Activated CD8-positive, alpha-beta memory T cell treated with anti-CD3 and anti-CD28 coated beads, Interleukin-2, amount 10 ng/mL, durations not matched to agents 7 days and 5 days (primary cell): ENCODE measurements at places on chromosomes 5 and 9. TPM values are rescaled to one million over a fixed set of nuclear protein-coding genes. Genes with fewer than 3 reads are reported as not detected.

DNA sequence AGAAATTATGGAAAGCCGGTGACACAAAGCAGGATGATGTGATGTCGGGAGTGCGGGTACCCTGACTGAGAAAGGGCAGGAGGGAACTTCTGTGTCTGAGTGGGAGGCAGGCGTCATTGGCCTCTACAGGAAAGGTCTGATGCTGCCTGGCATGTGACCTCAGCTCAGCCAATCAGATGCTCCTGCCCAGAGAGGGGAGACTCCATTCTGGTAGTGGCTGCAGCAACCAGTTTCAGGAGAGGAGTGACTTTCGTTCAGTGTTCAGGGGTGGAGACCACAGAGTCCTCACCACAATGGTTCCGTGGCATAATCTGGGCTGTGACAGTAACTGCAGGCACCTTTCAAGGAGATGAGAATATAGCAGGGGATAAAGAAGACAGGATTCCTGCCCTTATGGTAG is 6.7 kb upstream of the SFXN1 start:
- H3K27ac ChIP-seq: peak overlapping the region; percentile 8
- no peak overlapping the region for H3K4me3 ChIP-seq
- H3K27me3 ChIP-seq: peaks cover 30% of the 10 kb centered on the region
- peaks cover 8% of the 10 kb centered on the region for H3K4me1 ChIP-seq
- no peaks in the 10 kb centered on the region for H3K36me3 ChIP-seq

DNA sequence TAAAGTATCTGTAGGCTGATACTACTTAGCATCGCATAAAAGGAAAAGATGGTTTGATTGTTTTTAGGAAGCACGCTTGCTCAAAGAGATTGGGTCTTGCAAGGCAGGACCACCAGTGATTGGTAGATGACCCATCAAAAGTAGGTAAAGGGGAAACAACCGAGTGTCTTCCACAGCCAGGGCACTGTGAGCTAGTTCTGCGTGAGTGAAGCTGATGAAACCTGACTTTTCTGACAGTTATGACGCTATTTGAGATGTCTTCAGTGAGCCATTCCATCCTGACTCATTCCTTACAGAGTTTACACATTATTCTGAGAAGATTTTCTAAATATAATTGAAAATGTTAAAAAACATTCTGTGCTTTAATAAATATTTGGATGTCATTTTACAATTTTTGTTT is 49.7 kb downstream of the BASP1 start:
- no peak for DNase-seq
- no peak overlapping the region for H3K4me3 ChIP-seq
- H3K27ac ChIP-seq: no peak overlapping the region
- no peaks in the 10 kb centered on the region for H3K4me1 ChIP-seq
- no peaks in the 10 kb centered on the region for H3K36me3 ChIP-seq
- no peaks in the 10 kb centered on the region for H3K27me3 ChIP-seq

GRCh38 chr9:118091711-118092500 is 387.7 kb downstream of the TLR4 start:
- H3K27ac ChIP-seq: no peak overlapping the region
- no peak overlapping the region for H3K4me3 ChIP-seq
- no peaks in the 10 kb centered on the region for H3K36me3 ChIP-seq
- DNase-seq: no peak

GRCh38 chr5:78245136-78245535 is 49.4 kb downstream of the AP3B1 start:
- H3K36me3 ChIP-seq: peaks cover 11% of the 10 kb centered on the region
- DNase-seq: no peak
- no peaks in the 10 kb centered on the region for H3K27me3 ChIP-seq
- H3K4me3 ChIP-seq: no peak overlapping the region
- H3K27ac ChIP-seq: no peak overlapping the region

CPLANE1 gene
- total RNA-seq: 9.3 TPM

PCDHGB7 gene
- total RNA-seq: not detected

DNA sequence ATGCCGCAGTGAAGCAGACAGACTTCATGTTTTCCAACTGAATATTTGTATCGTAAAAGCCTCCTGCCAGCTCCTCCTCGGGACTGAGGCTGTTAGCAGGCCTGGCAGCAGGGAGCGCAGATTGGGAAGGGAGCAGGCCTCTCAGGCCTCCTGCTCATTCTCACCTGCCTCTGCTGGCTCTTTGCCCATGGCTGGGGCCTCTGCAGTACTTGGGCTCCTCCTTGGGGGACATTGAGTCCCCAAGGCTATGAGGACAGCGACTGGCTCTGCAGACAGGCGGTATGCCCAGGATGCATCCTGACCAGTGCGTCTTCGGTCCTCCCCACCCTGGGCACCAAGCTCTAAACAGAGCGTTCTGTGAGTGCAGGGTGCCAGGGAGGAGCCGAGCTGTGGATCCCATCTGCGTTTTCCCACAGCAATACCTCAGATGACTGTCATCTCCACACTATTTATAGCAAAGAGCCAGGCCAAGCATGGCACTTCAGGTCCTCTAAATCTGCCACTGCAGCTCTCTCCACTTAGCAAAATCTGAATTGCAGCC is 38.7 kb downstream of the TSTD2 start:
- H3K4me3 ChIP-seq: no peak overlapping the region
- no peaks in the 10 kb centered on the region for H3K36me3 ChIP-seq
- H3K27me3 ChIP-seq: no peaks in the 10 kb centered on the region

GRCh38 chr5:44389823-44390143 is 563 bp upstream of the FGF10 start:
- H3K27me3 ChIP-seq: peaks cover 38% of the 10 kb centered on the region
- no peak overlapping the region for H3K4me3 ChIP-seq
- H3K27ac ChIP-seq: no peak overlapping the region
- DNase-seq: no peak
- H3K36me3 ChIP-seq: no peaks in the 10 kb centered on the region

TMEM232 gene
- total RNA-seq: 0.28 TPM

GRCh38 chr9:106956971-106957370 is 94.0 kb downstream of the ZNF462 start:
- H3K4me1 ChIP-seq: no peaks in the 10 kb centered on the region
- H3K36me3 ChIP-seq: no peaks in the 10 kb centered on the region
- no peaks in the 10 kb centered on the region for H3K27me3 ChIP-seq
- no peak overlapping the region for H3K27ac ChIP-seq

GRCh38 chr5:98299435-98299834 is 474.0 kb upstream of the RGMB start:
- H3K36me3 ChIP-seq: no peaks in the 10 kb centered on the region
- DNase-seq: no peak
- no peaks in the 10 kb centered on the region for H3K4me1 ChIP-seq
- H3K4me3 ChIP-seq: no peak overlapping the region

DNA sequence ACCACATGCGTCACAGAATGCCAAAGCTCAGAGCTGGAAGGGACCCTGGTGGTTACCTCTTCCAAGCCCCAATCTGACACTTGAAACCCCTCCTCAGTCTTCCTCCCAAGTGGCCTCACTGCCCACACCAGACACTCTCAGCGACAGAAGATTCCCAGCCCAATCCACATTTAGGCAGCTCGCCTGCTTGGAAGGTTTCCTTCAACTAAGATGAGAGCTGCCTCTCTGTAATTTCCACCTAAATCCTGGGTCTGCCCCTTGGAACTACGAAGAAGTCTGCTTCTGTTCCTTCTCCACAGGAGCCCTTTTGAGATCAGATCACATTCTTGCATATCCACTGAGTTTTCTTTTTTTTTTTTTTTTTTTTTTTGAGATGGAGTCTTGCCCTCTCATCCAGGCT is 83.7 kb downstream of the PAX5 start:
- no peak overlapping the region for H3K27ac ChIP-seq
- DNase-seq: no peak
- peaks cover 2% of the 10 kb centered on the region for H3K4me1 ChIP-seq
- H3K36me3 ChIP-seq: no peaks in the 10 kb centered on the region
- no peak overlapping the region for H3K4me3 ChIP-seq

- no peaks in the 10 kb centered on the region for H3K4me1 ChIP-seq
- no peaks in the 10 kb centered on the region for H3K27me3 ChIP-seq
- H3K4me3 ChIP-seq: no peak overlapping the region
- no peaks in the 10 kb centered on the region for H3K36me3 ChIP-seq
- no peak for DNase-seq
- no peak overlapping the region for H3K27ac ChIP-seq
Measured at GRCh38 chr5:179154346-179154990, 94.3 kb downstream of the ZNF354C start.

TMEFF1 gene
- 0.49 TPM for total RNA-seq

GRIN1 gene
- total RNA-seq: not detected

SHOC1 gene
- not detected for total RNA-seq

DNA sequence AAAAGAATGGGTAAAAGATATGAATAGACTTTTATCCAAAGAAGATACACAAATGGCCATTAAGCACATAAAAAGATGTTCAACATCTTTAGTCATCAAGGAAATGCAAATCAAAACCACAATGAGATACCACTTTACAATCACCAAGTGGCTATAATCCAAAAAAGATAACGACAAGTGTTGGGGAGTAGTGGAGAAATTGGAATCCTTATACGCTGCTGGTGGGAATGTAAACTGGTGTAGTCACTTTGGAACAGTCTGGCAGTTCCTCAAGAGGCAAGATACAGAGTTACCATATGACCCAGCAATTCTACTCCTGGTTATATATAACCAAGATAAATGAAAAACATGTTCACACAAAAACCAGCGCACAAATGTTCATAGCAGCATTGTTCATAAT is 234.9 kb downstream of the SPATA31D1 start:
- H3K27ac ChIP-seq: no peak overlapping the region
- DNase-seq: no peak
- H3K4me3 ChIP-seq: no peak overlapping the region

FOXD1 gene
- 0.23 TPM for total RNA-seq

DNA sequence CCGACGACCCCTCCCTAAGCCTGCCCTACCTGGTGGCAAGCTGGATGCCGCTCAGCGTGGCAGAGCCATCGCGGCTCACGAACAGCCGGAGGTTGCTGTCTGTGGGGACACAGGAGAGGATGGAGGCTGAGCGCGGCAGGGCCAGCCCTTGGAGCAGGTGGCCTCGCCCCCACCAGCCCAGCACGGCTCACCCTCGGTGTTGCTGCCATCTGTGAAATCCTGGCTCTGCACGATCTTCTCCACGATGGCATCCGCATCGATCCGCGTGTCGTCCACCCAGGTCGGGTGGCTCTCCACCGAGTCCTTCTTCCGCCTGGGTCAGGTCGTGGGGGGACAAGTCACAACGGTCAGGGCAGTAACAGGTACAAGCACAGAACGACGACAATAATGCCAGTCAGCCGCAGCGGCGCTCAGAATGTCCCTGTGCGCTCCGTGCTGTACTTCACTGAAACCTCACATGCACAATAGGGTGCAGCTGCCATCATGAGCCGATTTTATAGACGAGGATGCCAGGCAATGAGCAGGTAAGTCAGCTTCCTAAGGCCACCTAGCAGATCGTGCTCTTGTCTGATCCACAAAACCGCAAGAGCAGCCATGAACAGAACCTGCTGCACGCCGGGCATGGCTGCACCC is 7.0 kb upstream of the DPM2 start:
- H3K36me3 ChIP-seq: peaks cover 15% of the 10 kb centered on the region
- no peak overlapping the region for H3K27ac ChIP-seq
- H3K4me1 ChIP-seq: peaks cover 16% of the 10 kb centered on the region
- no peaks in the 10 kb centered on the region for H3K27me3 ChIP-seq
- no peak overlapping the region for H3K4me3 ChIP-seq

DNA sequence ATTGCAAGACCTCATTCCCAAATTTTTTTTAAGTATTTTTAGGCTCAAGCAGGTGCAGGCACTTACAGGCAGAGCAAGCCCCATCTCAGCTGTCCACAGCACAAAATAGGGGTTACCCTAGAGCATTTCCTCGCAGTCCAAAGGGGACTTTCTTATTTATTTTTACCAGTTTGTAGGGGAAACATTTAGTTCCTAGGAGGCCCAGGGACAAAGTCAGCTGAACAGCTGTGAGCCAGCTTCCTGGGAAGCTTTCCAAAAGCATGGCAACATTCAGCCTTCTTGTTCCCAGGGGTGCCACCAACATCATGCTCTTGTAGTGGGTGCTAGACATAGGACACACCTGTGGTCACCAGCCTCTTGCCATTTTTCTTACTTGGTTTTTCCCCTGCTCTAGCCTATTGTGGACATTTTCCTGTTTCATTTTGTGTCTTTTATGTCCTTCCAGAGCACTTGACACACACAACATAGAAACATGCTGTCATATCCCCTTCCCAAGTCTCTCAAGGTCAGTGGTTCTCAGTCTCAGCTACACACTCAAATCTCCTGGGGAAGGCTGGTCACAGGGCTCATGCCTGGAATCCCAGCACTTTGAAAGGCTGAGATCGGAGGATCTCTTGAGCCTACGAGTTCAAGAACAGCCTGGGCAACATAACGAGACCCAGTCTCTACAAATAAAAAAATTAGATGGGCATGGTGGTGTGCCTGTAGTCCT is 38.2 kb downstream of the HAVCR1 start:
- H3K4me3 ChIP-seq: no peak overlapping the region
- DNase-seq: no peak
- H3K4me1 ChIP-seq: peaks cover 38% of the 10 kb centered on the region
- H3K27ac ChIP-seq: no peak overlapping the region

GRCh38 chr9:99002706-99003105 is 59.0 kb downstream of the COL15A1 start:
- H3K27ac ChIP-seq: no peak overlapping the region
- no peak overlapping the region for H3K4me3 ChIP-seq
- peaks cover 30% of the 10 kb centered on the region for H3K4me1 ChIP-seq
- DNase-seq: no peak

- H3K4me1 ChIP-seq: no peaks in the 10 kb centered on the region
- H3K36me3 ChIP-seq: no peaks in the 10 kb centered on the region
- no peak overlapping the region for H3K4me3 ChIP-seq
Measured at GRCh38 chr5:121853850-121854249, 2.2 kb downstream of the FTMT start.

DNA sequence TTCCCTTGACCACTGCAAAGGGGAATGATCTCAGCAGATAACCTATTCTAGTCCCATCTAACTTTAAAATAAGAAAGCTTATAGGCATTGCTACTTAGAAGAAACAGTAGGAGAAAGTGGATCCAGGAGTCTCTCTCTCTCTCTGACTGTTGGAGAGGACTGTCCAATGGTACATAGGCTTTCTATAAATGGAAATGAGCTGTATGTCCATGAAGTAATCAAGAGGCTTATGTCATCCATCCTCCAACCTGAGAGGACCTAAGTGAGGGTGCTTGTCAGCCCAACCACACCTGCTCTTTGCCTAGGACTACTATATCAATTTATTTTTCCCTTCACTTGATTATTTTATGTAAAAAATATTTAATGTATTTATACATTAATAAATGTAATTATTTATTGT is 172.3 kb downstream of the PAPPA start:
- no peaks in the 10 kb centered on the region for H3K4me1 ChIP-seq
- no peak overlapping the region for H3K4me3 ChIP-seq
- H3K36me3 ChIP-seq: no peaks in the 10 kb centered on the region
- H3K27me3 ChIP-seq: peaks cover 2% of the 10 kb centered on the region
- no peak overlapping the region for H3K27ac ChIP-seq

GRCh38 chr5:176508603-176509002 is 28.6 kb downstream of the RNF44 start:
- H3K27me3 ChIP-seq: no peaks in the 10 kb centered on the region
- H3K36me3 ChIP-seq: peaks cover 32% of the 10 kb centered on the region
- peaks cover 10% of the 10 kb centered on the region for H3K4me1 ChIP-seq
- no peak overlapping the region for H3K4me3 ChIP-seq
- DNase-seq: no peak
